HFFc6 (cell line): ENCODE measurements at places on chromosomes 11 and 22.

- DNase-seq = no peak
Observed at GRCh38 chr11:46332093-46332567, 15.1 kb upstream of the DGKZ start.

GRCh38 chr11:48093323-48093722 is 113.0 kb downstream of the PTPRJ start:
- no peak for DNase-seq

GRCh38 chr11:65502555-65503367 is 3.9 kb downstream of the MALAT1 start:
- peak; percentile 61 for DNase-seq

DNA sequence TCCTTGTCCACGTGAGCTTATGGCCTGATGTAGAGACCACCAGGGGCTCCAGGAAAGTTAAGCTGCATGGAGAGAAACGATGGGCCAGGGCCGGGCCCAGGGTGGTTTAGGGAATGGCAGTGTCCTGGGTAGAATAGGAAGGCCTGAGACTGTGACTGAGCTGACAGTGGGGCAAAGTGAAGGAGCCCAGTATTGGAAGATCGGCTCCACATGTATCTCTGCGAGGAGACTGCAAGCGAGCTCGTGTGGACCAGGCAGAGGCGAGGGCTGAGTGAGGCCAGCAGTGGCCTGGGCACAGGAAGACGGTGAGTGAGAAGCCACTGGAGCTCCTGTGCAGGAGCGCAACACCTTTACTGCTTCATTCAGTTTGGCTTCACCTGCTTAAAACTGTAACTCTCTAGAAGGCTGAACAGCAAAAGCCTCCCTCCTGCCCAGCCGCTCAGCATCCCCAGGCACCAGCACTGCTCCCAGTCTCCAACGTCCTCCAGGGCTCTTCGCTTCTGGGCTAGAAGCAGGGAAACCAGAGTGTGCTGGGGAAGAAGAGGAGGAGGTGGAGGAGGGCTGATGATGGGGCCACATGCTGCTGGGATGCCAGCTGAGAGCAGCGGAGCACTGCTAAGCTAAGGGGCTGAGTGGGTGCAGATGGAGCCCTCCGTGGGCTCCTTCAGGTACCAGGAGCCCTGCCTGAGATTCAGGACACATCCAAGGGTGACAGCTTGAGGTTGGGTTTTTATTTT is 13.5 kb downstream of the TCIRG1 start:
- DNase-seq = no peak

DNA sequence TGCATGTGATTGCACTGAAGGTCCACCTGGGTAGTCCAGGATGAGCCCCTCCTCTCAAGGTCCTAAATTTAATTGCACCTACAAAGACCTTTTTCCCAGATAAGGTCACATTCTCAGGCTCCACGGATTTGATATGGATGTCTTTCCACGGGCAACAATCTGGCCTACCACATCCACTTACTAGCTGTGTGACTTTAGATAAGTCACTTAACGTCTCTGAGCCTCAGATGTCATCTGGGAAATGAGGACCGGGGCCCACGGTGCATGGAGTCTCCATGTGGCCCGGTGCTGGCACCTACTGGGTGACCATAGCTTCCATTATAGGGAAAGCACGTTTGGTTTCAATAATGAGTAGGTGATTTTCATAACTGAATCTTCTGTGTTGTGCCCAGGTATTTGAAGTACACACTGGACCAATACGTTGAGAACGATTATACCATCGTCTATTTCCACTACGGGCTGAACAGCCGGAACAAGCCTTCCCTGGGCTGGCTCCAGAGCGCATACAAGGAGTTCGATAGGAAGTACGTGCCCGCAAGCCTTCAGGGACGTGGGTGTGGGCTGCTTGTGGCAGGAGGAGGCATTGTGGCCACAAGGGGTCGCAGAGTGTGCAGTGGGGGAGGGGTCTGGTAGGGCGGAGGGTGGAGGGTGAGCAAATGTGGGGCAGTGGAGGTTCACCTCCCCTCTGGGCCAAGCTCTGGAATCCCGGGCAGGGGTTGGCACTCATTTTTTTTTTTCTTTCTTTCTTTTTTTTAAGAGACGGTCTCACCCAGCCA is 55.7 kb downstream of the ARHGAP8 start:
- DNase-seq = no peak

- DNase-seq = no peak
Observed at GRCh38 chr11:60834742-60835533, 7.0 kb upstream of the CCDC86 start.

DNA sequence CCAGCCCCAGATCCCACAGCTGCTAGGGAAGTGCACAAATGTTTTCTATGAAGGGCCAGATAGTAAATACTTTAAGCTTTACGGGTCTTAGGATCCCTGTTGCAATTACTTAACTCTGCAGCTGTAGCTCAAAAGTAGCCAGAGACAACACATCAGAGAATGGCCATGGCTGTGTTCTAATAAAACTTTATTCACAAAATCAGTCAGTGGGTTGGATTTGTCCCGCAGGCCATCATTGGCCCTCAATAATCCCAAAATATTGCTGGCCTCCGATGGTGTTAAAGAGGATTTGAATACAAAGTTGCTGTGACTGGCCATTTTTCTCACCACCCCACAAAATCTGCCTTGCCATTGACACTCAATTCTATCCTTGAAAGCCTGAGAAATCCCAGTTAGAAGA is 49.6 kb downstream of the ISX start:
- DNase-seq = no peak

GRCh38 chr11:15865212-15865987 is 490.9 kb downstream of the SOX6 start:
- no peak for DNase-seq

DNA sequence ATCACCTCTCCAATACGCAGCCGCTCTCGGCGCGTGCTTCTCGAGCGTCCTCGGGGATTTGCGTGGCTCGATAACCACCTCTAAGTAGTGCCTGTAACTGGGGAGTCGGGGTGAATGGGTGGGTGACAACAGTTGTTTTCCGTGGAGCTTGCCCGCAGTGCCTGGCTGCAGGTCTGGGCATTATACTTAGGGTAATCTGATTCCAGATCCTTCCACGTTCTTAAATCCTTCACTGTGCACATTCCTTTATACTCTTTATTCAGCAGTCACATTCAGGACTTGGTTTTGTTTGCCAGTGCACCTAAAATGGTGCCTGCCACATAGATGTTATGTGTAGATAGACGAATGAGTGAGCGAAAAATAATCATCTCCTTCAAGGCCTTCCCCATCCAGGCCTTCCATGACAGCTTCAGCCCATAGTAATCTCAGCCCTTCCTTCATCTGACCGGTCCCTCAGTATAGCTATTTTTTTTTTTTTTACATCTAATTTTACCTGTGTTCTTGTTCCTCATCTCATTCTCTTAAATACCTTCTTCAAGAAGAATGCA is 602 bp downstream of the NAT10 start:
- DNase-seq = peak; percentile 28

DNA sequence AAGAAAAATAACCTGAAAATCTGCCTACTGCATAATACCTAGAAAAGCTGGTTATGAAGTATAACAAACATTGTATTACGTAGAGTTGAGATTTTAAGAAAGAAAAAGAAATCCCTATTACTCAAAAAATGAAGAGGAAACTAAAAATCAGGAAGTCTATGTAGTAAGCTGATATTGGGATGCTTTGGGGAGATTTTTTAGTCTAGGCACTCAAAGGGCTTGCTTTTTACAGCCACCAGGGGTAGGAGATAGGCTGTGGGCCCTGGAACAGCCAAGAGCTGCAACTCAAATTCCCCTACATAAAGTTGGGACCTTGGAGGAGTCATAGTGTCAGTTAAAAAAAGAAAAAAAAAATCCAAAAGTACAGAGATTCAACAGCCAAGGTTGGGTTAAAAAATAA is 90.4 kb downstream of the RELT start:
- no peak for DNase-seq

GRCh38 chr22:36885474-36885873 is 24.7 kb downstream of the NCF4 start:
- DNase-seq = no peak

DNA sequence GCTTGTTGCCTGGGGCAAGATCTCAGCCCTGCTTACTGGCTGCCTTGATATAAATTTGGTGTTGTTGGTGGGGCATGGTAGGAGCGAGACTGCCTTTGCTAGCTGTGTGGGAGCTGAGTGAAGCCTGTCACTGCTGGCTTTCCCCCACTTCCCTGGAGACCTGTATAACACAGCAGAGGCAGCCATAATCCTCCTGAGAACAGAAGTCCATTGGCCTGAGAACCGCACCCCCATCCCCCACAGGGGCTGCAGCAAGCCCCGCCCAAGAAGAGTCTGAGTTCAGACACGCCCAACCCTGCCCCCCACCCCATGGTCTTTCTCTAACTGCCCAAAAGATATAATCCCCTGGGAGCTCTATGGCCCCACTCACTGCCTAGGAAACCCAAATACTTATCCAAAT is 39.2 kb upstream of the ARHGAP42 start:
- DNase-seq = no peak

DNA sequence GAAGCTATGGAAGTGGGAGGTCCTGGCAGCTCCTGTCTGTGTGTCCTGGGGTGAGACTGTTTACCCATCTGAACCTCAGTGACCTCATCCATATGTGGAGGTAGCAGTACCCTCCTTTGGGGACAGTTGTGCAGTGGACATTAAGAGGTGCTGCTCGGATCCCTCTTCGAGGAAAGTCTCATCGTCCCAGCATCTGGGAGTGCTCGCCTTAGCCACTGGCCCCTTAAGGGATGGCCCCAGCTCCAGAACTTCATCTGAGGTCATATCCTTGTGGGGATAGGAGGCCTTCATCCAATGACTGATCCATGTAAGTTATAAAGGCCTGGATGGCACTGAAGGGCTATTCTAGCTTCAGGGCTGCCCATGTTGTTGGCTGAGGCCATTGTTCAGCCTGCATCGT is 538.1 kb downstream of the MIAT start:
- DNase-seq = no peak

- no peak for DNase-seq
Observed at GRCh38 chr11:83475760-83476159, 189.6 kb upstream of the CCDC90B start.

- no peak for DNase-seq
Observed at GRCh38 chr11:61082062-61082870, 20.0 kb upstream of the CD5 start.

DNA sequence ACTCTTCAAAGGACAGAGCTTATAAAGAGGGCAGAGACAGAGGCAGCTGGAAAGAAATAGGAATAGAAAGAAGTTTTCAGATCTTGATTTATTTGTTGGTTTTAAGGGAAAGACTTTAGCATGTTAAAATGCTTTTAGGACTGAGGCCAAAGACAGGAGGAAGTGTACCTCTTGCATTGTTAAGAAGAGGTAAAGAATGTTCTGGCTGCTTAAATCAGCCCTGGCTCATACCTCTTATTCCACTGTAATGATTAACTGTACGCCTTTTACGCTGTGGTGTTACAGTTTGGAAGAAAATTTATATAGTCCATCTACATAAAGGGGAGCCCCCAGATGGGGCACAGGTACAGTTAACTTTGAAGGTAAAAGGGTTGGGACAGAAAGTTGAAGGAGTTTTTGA is 10.1 kb upstream of the MPZL2 start:
- no peak for DNase-seq

DNA sequence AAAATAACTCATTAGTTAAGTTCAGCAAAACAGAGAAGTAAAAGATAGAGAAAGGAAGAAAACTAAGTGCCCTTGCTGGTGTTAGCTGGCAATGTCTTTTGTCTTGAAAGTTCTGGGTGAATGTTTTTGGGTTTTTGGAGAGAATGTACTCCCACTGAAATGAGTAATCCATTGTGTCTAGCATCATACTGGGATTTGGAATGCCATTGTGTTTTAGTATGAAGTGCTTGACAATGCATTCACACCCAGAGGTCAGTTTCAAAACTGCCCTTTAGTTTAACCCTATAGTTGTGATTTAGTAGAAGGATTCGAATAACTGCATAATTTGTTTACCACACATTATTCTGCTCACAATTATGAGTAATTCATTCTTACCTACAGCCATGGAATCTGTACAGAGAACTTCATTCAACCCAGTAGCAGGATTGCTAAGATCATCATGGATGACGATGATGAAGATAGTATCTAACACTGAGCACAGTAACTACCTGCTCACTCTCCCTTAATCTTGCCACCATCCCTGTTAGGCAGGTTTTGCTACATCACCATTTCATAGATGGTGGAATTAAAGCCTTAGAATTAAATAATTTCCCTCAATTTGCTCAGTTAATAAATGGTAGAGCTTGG is 33.9 kb downstream of the MAML2 start:
- DNase-seq = no peak

DNA sequence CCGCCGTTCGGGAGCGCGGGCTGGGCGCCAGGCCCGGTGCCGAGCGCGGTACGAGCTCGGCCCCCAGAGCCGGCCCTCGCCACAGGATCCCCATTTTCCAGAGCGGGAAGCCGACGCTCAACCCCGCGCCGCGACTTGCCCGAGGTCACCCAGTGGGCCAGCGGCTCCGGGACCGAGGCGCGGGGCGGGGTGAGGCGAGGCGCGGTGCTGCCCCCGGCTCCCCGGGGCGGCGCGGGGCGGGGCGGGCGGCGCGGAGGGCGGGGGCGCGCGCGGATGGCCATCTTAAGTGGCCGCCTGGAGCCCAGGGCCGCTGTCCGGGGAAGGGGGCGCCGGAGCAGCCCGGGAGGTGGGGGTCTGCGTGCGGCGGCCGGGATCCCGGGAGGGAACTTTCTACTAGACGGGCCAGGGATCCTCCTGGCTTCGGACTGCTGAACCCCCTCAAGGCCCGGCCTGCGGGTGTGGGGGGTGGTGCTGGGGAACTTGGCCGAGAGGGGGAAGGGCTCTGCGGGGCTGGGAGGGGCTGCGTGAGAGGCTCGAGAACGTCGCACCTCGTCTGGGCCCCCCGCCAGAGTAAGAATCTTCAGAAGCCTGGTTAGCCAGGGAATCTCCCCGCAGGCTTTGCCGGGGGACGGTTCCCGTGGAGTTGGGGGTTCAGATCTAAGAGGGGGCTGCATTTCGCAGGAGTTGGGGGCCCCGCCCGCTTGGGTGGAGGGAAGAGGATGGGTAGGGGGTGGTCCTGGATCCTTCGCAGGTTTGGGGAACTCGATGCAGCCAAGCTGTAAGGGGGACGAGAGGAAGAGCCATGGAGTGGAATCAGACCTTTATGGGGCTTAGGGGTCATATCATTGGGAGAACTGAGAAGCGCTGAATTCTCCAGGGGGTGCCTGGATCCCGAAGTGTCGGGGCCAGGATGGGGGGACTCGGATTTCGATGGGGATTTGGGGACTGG is 678 bp upstream of the INPPL1 start:
- peak; percentile 36 for DNase-seq

DNA sequence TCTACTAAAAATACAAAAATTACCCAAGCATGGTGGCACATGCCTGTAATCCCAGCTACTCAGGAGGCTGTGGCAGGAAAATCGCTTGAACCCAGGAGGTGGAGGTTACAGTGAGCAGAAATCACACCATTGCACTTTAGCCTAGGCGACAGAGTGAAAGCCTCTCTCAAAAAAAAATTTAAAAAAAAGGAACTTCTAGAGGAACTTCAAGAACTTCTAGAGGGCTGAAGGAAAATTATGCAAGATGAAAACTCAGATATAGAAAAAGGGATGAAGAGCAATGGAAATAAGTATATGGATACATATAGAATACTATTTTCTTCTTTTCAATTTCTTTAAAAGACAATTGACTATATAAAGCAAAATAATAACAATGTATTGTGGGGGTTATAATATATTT is 51.2 kb upstream of the PRR5 start:
- DNase-seq = no peak
